ENCODE measurements at places on chromosomes 13 and 19.

DNA sequence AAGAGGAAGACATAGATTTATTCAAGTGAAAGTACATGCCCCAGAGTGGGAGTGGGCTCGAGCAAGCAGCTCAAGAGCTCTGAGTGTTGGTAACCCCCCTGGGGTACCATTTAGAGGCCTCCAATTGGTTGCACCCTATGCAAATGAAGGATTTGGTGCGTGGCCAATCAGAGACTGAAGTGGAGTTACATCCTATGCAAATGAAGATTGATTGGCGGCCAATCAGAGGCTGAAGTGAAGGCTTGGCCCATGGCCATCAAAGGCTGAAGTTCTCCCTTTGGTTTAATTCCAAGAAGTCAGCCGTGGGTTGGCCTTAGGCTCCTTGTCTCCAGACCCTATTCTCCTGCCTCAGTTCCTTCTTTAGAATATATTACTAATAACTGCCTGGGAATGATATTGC is 12.9 kb upstream of the IGFL1 start:
- no peak for DNase-seq

- no peak for DNase-seq
Measured at GRCh38 chr13:93293710-93294109, 67.1 kb downstream of the GPC6 start.

DNA sequence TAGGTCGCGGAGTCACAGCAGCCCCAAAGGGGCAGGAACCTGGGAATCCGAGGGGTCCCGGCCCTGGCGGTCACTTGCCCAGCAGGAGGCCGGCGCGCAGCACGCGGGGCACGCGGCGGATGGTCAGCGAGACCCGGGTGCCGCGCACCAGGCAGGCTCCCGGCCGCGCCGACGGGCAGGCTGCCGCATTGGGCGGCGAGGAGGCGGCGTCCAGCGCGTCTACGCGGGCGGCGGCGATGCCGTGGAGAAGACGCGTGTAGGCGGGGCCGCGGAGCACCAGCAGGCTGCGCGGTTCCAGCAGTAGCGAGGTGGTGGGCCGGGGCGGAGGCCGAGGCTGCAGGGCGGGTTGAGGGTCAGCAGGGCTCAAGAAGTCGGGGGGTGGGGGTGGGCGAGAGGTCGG is 607 bp upstream of the SYNE4 start:
- peak; percentile 28 for DNase-seq

DNA sequence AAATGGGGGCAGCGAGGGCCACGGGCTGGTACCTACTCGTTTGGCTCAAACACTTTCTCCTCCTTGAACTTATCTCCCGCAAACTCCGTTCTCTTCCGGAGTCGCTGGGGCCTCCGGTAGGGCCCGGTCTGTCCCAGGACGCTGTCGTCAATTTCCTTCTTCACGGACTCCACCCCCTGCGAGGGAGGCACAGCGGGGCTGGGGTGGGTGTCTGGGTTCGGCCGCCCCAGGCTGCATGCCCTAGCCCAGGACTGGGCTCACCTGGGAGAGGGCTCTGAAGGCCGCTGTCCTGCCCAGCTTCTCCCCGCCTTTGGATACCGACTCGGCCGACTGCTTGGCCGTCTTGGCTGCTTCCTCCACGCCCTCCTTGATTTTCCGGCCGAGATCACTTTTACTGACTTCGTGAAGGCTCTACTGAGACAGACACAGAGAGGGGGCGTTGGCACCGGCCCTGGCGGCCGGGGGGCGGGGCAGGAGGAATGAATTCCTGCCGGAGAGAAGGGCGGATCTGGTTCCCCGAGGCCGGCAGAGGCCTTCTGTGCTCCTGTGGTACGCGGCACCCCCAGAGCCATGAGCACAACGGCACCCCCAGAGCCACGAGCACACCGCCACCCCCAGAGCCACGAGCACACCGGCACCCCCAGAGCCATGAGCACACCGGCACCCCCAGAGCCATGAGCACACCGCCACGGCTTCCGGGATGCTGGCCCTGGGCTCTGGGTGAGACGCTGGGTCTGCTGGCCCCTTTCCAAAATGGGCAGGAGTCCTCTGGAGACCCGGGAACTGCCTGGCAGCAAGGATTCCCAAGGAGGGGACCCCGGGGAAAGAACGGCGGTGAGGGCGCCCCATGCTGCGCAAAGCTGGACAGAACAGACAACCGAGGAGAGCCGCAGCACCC is 8.1 kb upstream of the CTXN1 start:
- DNase-seq, result no peak

DNA sequence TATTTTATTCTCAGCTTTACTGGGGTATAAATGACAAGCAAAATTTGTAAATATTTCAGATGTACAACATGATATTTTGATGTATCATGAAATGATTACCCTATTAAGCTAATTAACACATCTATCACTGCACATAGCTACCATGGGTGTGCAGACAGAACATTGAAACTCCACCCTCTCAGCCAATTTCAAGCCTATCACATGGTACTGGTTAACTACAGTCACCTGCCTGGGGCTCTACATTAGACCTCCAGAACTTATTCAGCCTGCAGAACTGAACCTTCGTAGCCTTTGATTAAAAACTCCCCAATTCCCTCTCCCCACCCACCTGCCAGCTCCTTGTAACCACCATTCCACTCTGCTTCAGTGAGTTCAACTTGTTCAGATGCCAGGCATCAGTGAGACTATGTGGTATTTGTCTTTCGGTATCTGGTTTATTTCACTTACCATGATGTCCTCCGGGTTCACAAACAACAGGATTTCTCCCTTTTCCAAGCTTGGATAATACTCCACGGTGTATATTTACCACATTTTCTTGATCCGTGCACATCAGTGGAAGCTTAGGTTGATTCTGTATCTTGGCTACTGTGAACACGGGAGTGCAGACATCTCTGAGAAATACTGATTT is 19.2 kb downstream of the RAB20 start:
- no peak for DNase-seq

GRCh38 chr13:81203783-81204182 is 862.9 kb upstream of the SPRY2 start:
- DNase-seq, result no peak

GRCh38 chr13:74921326-74921725 is 560.6 kb downstream of the TBC1D4 start:
- DNase-seq, result no peak

DNA sequence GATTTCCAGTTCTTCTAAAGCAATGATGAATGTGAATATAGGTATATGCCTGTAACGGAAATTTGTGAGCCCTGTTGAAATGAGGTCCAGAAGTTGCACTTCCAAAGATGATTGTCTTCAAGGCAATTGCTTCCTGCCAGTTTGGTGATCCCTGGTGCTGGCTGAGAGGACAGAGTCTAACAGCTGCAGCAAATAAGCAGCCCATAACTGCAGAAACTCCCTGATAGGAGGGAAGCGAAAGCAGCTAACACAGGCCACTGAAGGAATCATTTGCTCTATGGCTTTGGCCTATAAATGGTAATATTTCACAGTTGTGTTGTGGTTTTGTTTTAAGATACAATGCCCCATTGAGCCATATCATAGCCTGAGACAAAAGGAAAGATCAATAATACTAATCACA is 451.5 kb upstream of the MIR17HG start:
- no peak for DNase-seq

GRCh38 chr13:59504407-59504806 is 659.3 kb downstream of the DIAPH3 start:
- DNase-seq, result no peak

GRCh38 chr19:17479325-17479791 is 9.0 kb downstream of the SLC27A1 start:
- DNase-seq, result no peak

DNA sequence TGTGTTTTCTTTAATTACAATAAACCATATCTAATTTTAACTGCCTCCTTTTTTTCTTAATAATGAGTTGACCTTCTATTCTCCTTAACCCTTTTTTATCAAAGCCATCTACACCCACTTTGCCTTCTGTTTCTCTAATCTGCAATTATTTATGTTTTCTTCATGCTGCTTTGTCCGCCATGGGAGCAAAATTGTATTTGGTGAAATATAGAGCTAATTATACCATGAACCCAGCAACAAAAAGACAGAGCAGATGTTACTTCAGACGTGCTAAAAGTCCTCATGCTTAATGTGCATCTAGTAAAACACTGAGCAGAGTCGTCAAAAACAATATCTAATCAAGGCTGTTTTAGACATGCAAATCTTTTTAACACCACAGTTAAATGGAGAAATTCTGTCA is 264.7 kb downstream of the DACH1 start:
- DNase-seq, result no peak

DNA sequence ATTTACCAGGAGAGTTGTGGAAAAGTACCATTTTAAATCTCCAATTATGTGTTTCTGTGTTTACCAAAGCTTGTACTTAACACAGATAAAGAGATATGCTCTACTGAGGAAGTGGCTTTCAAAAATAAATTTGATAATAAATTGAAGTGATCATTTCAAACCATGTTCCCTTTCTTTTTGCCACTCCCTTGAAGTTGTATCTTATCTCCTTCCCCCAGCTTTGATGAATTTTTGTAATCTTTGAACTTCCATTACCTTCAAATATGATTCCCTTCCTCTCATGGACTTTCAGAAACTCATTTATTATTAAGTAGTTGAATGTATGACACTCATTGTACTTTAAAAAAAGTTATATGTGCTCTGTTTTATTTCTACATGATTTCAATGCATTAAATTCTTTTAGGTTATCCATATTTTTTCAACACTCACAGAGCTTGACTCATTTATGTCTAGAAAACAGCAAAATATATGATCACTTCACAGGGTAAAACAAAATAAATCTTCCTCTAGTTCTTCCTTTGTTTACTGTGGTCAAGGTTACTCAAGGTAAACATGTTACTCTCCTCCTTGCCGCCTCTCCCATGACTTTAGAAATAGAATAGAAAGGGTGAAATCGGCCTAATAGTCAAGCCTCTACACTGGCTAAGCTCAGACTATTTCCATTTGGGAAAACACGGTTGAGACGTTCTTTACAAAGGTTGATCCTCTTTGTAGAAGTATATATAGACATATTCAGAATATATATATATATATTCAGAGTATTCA is 251.2 kb upstream of the SPRY2 start:
- DNase-seq, result no peak

DNA sequence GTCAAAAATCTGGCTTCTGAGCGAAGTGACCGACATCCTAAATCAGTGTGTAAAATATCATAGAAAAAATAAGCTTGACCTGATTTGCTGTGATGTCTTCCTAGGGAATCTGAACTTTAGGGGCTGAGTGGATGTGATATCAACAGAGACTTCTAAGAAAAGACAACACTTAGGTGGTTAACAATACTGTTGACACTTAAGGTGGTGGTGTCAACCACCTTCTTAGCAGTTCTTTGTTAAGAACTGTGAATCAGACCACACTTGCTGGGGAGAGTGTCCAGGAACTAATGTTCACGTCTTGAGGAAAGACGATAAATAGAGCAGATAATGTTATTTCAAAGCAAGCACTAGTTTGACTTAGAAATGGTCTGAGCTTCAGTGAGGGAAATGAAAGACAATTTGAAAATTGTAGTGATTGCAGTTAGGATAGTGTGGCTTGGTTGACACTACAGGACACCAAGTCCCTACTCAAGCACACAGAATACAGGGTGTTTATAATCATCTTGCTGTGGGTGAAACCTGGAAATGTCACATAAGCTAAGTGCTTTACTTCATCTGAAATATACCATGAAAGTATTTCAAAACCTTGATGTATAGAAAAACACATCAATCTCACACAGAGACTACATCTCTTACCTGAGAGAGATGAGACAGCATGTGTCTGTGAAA is 1936.5 kb downstream of the PCDH9 start:
- DNase-seq, result no peak

All from CD4-positive, alpha-beta T cell treated with Interleukin-6 at 100 ng/mL for 8 hours (primary cell).